ENCODE measurements at places on chromosomes 6 and 20.

DNA sequence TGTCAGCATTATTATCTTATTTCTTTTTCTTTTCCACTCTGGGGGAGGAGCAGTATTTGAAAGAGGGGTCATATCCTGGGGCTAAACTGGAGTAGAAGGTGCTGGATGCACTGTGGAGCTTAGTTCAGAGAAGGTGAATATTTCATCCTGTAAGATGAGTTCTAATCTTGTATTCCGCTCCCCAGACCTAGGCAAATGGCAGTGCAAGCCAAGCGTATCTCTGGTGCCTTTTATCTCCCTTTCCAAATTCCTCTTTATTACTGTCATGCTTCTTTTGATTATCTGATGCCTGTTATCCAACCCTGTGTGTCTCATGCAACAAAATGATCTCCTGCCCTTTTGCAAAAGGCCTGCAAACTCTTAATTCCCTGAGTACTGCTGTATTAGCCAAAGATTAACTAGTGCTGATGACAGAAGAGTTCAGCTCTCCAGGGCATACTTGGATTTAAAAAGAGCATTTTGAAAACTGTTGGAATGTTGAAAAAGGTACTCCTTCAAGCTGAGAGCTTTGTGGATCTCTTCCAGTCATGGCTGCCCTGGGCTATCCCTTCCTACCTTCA lies 138.0 kb downstream of the CARMIL1 start:
- no peak for DNase-seq

- DNase-seq, result no peak
These were observed 46.7 kb upstream of the EPB41L1 start for GRCh38 chr20:36107881-36108280.

- DNase-seq, result no peak
These were observed 1.4 kb downstream of the GRIK2 start for GRCh38 chr6:101394936-101395335.

GRCh38 chr20:40749985-40750506 lies 61.0 kb upstream of the MAFB start:
- no peak for DNase-seq

DNA sequence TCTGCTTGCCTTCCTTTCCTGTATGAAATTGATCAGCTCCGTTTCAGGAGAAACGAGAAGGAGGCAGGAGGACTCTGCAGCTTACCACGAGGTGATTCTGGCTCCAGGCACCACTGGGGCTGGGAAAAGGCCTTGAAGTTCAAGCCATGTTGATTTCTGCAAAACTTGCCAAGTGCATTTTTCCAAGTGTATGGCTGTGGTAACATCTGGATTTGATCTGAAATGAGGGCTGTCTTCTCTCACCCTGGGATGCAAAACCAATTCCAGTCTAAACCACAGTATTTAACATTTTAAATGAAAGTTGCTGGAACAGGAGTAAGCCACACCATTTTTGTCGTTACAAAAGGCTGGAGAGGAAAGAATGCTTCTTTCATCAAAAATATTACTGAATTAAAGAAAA lies 36.1 kb upstream of the FAM210B start:
- DNase-seq, result no peak

GRCh38 chr20:37520419-37520955 lies 563 bp upstream of the NNAT start:
- no peak for DNase-seq

DNA sequence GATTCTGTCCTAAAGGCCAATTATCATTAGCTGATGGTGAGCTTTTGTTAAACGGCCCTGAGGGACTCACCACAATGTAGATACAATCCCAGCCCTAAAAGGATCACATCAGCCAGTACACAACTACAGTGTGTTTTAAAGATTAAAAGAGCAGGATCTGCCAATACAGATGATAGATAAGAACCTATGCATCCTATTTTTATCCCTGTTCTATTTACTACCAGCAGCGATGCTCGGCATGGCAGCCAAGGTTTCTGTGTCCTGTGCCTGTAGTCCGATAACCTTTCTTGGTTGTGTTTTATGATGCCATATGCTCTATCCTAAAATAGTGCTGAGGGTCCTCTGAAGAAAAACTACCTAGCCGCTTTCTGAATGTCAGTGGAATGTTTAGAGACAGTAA lies 289.4 kb downstream of the PHACTR1 start:
- no peak for DNase-seq

DNA sequence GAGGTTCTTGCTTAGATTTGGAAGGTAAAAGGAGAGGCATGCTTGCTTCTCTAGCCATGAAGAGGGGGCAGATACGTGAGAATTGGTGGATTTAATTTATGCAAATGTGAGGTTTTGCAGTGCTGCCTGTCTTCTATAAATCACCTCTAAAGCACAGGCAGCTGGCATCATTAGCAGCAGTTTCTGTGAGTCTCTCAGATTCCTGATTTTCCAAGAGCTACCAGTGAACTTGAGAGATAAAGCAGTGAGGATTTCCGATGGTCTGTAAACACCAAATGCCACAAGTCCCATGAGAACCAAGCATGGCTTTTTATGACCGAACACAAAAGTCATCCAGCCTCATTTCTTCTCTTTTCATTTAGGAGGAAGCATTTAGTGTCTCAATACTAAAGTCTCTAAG lies 3.2 kb upstream of the SIRPB2 start:
- no peak for DNase-seq

DNA sequence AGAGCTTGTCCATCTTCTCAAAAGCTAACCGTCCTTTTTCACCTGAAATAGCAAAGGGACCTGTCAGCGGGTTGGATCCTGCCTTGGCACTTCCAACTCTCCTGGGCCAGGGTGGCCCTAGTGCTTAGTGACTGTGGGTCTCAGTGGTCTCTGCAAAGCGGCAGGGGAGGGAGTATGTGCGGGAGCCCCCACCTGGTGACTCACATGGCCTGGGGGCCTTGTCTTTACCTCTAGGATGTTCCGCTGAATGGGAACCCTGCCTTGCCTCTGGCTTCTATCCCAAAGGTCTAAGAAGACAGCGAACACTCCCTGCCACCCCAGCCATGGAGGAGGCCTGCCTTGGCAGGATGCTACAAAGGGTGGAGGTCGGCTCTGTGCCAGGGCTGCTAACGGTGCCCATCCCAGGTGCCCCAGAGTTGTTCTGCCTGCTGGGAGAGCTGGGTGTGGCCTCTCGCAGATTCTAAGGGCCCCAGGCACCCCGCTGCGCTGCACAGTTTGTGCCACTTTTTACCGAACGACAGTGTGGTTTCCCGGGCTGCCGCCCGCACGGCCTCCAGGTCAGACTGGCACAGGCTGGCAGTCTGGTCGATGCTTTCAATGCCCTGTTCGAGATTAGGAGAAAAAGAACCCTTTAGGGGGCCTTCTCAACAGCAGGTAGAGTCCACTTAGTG lies 77.2 kb downstream of the PTPN1 start:
- no peak for DNase-seq

GRCh38 chr6:41028561-41029412 lies 10.2 kb downstream of the UNC5CL start:
- DNase-seq, result no peak

- DNase-seq, result no peak
These were observed 244.9 kb upstream of the SOX4 start for GRCh38 chr6:21348504-21349195.

GRCh38 chr20:1872459-1873097 lies 22.6 kb upstream of the SIRPA start:
- no peak for DNase-seq

- no peak for DNase-seq
These were observed 106.3 kb downstream of the TNFRSF21 start for GRCh38 chr6:47203266-47203937.

DNA sequence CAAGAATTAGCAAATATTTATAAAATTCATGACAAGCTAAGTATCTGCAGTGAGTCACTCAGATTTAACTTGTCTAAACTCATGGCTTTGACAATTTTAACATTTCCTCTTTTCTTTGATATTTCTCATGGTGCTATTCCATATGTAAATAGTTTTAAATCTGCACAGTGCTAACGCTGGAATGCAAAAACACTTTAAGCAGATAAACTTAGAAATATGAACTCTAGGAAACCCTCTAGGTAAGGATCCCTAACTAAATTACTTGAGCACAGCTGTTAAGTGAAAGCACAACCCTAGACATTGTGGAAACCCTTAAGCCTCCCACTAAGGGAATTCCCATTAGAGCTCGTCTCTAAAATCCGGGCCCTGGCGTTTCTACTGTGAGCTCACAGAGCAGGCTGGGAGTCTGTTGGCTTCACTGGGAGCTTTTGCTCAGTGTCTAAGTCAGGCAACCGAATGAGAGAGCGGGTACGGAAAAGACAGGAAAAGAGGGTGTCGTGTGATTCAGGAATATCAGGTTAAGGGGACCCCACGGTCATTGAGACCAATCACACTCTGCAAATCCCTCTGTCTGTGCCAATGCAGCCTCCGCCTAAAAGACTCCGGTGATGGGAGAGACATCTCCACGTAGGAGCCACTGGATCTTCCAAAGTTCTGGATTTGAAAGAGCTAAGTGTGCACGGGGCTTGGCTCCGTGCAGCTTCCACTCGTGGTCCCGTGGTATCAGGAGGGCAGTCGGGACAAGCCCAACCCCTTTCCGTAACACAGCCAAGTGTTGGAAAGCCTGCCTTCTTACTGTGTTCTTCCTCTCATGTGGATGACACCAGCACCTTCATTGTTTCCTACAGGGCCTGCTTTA lies 112.3 kb upstream of the RPS6KA2 start:
- no peak for DNase-seq

- no peak for DNase-seq
These were observed 28.2 kb downstream of the TBC1D32 start for GRCh38 chr6:121305957-121306607.

GRCh38 chr6:157841211-157841840 lies 18.3 kb downstream of the SNX9 start:
- DNase-seq, result no peak

- no peak for DNase-seq
These were observed 134.4 kb downstream of the PTPRT start for GRCh38 chr20:43055181-43055884.

GRCh38 chr6:13830803-13831202 lies 16.4 kb upstream of the MCUR1 start:
- no peak for DNase-seq

DNA sequence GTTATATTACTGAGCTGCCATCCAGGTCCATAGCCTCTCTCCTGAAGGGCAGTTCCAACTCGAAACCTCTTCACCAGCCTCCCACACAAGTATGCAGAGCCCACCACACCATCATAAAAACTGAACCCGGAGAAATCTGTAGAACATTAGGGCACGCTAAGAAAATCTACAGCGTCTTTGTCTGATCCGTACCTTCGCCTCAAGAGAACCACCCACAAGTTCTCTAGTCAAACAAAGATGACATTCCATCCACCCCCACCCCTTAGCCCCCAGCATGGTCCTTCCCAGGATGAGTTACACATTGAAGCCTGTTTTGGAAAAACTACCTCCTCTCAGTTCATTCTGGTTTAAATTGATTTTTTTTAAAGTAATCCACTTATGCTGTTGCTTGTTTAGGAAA lies 219.7 kb downstream of the ZMYND8 start:
- DNase-seq, result no peak

DNA sequence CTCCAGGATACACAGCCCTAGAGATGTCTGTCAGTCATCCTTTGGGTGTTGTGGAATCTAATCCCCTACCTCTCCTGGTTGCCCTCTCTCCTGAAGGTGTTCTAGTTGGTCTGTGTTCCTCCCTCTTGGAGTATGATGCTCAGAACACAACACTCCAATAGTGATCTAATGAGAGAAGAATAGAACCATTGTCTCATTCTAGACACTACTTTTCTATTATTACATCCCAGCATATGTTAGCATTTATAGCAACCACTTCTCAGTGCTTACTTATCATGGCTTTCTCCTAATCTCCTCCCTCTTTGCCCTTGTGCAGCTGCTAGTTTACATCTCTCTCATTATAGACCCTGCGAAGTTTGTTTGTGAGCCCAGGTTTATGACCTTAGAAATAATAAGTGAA lies 109.0 kb downstream of the UNC5CL start:
- no peak for DNase-seq

Measured in mesothelial cell of epicardium (in vitro differentiated cells).